ENCODE measurements at places on chromosomes 16 and 17.

- DNase-seq: no peak
Measured at GRCh38 chr17:38892083-38892482, 22.2 kb downstream of the LASP1 start.

GRCh38 chr16:56294579-56294978 lies 103.3 kb downstream of the GNAO1 start:
- no peak for DNase-seq

DNA sequence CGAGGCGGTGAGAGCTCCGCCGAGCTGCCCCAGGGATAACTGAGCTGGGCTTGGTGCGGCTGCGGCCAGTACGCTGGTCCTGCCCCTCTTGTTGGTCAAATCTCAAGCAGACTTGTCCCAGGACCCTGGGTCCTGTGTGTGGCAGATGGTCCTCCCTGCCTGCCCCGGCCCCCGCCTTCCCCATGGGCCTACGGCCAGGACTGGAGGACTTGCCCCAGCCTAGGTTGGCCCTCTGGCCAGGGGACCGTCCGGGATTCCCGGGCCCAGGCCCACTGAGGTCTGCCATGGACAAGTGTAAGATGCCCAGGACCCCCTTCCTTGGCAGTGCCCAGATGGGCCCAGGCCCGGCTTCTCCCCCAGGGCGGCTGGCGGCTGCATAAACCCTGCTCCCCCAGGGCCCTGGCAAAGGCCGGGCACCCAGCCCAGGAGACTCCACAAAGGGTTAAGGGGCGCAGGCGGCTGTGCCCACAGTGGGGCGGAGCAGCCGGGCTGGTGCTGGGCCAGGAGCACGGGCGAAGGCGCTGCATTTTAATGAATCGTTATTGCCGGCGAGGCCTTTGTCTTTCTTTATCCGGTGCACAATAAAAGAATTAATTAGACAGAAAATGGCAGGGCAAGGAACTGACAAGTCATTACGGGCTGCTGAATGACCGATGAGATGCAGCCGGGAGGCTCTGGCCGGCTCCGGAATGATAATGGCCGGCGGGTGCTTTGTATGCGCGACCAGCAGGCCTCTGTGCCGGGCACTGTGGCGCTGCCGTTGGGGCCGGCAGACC lies 9.1 kb downstream of the SOX8 start:
- DNase-seq: no peak

DNA sequence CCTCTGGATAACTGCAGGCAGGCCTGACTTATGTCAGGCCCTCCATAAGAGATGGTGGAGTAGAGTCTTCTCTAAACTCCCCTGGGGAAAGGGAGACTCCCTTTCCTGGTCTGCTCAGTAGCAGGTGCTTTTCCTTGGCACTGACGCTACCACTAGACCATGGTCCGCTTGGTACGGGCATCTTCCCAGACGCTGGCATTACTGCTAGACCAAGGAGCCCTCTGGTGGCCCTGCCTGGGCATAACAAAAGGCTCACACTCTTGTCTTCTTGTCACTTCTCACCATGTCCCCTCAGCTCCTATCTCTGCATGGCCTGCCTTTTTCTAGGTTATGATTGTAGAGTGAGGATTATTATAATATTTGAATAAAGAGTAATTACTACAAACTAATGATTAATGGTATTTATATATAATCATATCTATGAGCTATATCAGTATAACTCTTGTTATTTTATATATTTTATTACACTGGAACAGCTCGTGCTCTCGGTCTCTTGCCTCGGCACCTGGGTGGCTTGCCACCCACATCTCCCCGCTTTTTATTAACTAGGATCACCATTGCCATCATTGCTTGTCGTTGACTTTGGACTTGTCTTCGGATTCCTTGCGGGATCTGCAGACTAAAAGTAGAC lies 59.8 kb upstream of the ARL4D start:
- DNase-seq: peak; percentile 33

DNA sequence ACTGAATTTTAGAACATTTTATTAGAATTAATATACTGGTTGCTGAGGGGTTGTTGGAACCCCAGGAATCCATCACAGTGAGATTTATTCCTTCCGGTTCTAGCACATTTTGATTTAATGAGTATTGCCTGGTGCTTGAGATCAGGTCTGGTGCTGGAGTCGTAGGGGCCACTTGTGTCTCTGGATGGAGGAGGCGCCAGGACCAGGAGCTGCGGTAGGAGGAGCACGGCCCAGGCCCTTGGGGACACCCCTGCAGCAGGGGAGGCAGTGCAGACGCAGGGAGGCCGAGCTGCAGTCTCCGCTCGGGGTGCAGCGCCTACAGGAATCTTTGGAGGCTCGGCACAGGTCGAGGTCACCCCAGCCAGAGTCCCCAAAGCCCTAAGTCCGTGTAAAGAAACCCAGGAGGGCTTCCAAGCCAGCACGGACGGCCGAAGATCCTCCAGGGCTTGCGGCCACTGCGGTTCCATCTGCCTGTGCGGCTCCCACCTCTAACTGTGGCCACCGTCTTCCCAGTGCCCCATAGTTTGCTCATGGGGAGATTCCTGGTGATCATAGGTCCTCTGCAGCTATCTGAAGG lies 66.2 kb upstream of the CREBBP start:
- no peak for DNase-seq

DNA sequence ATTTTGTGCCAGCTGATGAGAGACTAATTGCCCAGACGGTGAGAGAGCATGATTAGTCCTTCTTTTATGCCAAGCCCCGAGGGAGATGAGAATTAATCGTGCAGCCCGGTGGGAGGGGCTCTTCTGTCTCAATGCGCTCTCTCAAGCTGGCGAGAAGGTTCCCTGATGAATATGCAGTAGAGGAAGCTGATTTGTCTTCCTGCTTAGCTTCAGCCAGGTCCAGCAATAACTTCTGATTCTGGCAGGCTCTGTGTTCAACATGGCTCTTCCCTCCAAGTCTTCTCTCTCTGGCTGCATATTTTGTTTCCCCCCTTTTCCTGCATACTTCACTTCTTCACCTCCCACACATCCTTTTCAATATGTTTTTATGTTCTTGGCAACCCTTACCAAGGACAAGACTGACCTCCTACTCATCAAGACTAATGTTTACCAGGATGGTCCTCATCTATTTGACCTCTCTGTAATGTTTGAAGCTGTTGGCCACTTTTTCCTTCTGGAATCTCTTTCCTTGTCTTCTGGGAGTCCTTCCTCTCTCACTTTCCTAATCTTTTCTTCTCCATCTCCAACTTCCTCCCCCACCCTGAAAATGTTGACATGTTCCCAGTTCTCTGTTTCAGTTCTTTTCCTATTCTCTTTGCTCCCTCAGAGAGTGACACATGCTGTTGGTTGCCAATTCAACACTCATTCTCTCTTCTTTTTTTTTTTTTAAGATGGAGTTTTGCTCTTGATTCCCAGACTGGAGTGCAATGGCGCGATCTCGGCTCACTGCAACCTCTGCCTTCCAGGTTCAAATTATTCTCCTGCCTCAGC lies 33.1 kb downstream of the ARL4D start:
- DNase-seq: no peak

DNA sequence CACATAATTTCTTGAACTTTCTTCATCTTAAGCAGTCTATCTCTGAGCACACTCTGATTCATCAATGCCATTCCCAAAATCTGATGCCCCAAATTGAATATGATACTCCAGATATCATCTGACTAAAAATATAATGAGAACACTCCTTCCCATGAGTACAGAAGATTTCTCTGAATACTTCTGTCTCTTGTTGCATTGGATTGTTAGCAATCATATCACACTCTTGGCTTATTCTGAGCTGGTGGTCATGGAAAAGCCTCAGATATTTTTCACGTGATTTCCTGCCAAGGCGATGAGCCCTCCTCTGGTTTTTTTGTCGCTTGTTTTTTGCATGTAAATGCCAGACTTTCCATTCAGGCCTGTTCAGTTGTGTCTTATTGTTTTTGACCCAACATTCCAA lies 87.2 kb downstream of the NOG start:
- no peak for DNase-seq

- DNase-seq: no peak
Measured at GRCh38 chr16:87129771-87130170, 187.4 kb downstream of the C16orf95 start.

GRCh38 chr17:68204736-68205135 lies 43.1 kb upstream of the AMZ2 start:
- no peak for DNase-seq

GRCh38 chr16:64211331-64211730 lies 910.5 kb downstream of the CDH11 start:
- DNase-seq: no peak
